CD8-positive, alpha-beta T cell (primary cell): ENCODE measurements at places on chromosomes 2 and 18. TPM values are rescaled to one million over a fixed set of nuclear protein-coding genes. Genes with fewer than 3 reads are reported as not detected.

DSC2 gene
- total RNA-seq = not detected

GRCh38 chr2:240156435-240157146 is 16.1 kb upstream of the OTOS start:
- DNase-seq = no peak

DNA sequence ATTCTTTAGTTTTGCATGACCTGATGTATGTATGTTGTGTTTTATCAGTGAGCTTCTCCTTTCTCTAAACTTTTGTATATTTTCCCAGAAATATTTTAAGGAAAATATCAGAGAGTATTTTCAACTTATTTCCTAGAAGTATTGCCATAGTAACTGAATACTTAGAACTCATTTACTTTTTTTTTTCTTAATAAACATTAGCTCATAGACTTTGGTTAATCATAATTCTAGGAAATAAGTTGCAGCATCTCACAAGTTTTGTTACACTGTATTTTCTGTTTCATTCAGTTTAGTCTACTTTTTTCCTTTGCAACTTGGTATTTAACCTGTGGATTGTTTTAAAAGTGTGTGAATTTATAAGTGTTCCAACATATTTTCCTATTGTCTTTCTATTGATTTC is 27.5 kb downstream of the SMCHD1 start:
- DNase-seq = no peak

DNA sequence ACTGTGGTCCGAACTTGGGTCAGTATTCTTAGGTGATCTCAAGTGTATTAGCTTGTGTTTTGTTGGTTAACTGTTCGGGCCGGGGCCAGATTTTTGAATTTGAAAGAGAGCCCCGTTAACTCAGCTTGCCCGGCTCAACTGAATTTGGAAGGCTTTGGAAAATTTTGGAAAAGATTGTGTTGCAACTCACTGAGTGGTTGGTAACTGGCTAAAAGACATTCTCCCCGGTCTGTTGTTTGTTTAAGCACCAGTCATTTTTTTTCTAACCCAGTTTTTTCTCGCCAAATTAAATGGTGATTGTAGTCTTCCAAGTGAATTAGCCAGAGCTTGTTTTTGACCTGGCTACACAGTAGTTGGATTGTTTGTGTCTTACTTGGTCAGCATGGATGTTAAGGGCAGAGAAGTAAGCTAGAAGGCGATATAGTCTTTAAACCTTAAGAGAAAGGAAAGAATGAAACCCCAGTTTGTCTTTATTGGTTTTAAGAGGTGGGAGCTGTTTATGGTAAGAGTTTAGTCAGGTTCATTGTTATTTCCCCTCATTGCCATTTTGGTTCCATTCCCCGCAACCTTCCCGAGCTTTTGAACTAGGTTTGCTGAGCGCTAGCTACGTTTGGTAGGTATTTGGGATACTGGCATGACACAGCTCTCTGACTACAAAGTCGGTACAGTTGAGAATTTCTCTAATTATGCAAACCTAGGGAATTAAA is 2.4 kb downstream of the MAP4K4 start:
- DNase-seq = no peak

DNA sequence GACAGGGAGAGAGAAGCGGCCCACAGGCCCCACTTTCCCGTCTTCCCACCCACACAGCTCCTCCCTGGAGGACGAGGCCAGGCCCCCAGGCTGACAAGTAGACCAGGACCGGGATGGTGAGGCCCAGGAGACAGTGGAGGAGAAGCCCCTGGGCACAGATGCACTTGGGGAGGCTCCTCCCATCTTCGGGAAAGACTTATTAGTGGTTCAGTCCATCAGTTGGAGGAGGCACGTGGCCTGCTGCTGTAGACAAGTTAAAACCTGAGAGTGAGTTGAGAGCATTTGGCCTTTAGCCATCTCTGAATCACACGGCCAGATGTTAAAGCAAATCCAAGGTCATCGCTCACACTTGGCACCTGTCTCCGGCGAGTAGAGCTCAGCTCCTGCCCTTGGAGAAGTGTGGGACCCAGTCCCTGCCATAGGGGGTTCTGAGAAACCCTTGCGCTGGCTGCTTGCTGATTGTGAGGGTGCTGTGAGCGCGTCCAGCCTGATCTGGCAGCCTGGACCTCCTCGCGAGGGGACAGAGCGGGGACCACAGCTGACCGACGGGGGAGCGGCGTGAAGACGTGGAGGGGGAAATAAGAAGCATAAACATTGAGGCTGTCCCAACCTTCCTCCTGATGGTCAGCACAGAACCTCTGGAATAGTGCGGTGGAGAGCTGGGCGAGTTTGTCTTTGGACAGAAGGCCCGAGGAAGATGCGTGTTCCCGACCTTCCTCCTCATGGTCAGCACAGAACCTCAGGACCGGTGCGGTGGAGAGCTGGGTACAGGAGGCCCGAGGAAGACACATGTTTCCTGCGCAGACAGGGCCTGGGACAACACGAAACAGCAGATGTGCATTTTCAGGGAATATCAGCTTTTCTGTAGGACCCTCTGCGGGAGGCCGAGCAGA is 24.7 kb upstream of the ALLC start:
- no peak for DNase-seq

DNA sequence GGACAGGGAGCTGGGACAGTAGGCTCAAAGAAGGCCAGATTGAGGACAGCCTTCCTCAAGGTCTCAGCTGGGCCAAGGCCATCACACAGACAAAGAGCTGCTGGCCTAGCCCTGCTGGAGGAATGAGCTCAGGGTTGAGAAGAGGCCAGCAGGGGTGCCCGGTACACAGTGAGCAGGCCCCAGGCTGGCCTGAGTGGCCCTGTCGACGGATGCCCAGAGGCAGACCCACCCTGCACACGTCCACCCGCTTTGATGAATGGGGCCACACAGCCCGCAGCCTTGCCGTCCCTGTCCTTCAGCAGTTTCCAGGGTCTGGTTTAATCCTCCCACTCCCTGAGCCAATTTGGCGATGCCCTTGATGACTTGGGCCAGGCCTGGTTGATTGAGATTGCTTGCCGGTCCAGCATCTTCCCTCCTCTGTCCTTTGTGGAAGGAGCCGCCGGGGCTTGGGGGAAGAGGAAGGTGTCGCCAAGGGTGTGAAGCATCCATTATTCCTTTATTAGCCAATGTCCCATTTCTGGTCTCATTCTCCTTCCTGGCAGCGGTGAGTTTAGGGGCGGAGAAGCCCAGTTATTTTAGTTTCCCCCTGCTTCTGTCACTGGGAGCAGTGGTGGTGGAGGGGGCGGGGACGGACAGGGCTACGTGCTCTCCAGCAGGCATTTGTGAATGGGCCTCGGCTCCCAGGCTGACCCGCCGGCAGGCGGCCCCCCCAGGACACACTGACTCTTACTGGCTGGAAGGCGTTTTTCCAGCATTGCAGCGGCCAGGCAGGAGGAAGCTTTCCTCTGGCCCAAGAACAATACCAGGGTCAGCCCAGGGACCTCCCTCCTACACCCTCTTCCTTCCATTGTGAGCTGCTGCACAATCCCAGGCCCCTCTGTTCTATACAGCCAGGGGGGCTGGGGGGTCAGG is 141.8 kb downstream of the CTIF start:
- DNase-seq = no peak

CCDC102B gene
- total RNA-seq = 4.2 TPM

ITGA6 gene
- 50.5 TPM for total RNA-seq

GRCh38 chr2:233766416-233766815 is 6.3 kb downstream of the UGT1A1 start:
- no peak for DNase-seq

DNA sequence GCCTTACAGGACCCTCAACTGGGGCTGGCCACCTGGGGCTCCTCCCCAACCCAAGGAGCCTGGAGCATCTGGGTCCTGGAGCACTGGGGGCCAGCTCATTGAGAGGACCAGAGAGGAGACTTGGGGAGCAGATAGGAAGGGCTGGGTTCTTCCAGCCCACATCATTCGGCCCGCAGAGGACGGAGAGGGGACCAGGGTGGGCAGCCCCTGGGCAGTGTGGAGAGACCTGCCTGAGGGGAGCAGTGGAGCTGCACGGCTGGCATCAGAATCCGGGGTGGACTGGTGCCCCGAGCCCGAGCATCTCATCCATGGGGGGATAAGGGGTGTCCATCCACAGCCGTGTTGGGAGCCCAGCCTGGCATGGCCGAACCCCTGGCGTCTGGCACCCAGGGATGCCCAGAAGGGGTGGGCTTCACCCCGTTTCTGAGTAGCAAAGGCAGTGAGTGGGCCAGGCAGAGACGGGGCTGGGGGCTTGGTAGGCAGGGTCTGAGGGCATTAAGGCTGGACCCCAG is 11.3 kb downstream of the GPC1 start:
- DNase-seq = no peak

GRCh38 chr2:167509586-167509985 is 621.3 kb downstream of the XIRP2 start:
- DNase-seq = no peak

DNA sequence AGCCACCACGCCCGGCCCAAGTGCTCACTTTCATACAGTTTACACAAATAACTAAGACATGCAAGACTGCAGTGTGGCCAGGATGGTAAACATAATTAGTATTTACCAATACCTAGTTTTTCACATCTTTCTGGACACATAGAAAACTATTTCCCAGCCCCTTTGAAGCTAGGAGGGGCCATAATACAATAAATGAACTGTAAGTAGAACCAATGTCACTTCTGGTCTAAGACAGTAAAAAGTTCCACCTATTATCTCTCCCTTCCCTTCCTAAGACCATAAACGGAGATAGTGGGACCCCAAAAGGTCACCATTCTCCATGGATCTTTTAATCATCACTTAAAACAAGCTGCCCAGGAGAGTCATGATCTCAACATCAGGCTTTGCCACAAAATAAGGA is 51.0 kb downstream of the NBAS start:
- DNase-seq = no peak

- no peak for DNase-seq
Observed at GRCh38 chr2:220575963-220576362, 948.5 kb downstream of the SLC4A3 start.

DNA sequence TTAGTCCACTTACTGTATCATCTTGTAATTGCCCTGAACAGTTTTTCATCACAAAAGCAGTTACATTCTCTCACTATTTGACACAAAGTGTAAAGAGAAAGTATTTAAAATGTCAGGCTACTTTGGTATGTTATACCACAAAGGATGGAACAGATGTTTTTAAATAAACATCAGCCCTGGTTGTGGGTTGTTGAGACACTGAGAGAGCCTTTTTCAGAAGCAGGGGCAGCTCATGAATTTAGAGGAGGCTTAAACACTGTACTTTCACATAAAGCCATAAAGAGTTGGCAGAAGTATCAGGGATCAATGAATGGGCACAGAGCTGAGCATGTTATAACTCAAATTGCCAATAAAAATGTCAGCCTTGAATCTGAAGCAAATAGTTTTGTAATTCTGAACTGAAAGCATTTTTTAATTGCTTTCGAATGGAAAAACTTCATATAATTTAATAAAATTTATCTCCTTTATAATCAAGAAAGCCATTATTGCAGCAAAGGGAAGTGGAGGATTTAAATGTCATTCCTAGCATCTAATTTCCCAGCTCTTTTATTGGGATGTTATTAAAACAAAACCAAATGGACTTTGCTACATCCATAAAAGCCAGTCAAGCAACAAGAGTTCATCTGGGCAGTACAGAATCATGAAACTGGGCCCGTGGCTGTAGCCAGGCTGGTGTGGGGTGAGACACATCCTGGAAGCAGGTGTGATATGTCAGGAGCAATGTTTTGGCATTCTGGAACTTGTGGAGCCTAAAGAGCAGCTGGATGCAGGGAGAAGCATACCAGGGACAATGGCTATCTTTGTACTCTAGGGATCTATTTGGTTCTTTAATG is 95.1 kb upstream of the NT5C1B start:
- DNase-seq = no peak

KYNU gene
- total RNA-seq = not detected

- no peak for DNase-seq
Observed at GRCh38 chr2:137155356-137156104, 390.2 kb downstream of the THSD7B start.

GTF2A1L gene
- total RNA-seq = not detected

NBEAL1 gene
- total RNA-seq = 11.2 TPM

MARS2 gene
- 8.4 TPM for total RNA-seq

GRCh38 chr2:181231886-181232621 is 225.1 kb upstream of the ITGA4 start:
- no peak for DNase-seq

VIT gene
- total RNA-seq = not detected

DNA sequence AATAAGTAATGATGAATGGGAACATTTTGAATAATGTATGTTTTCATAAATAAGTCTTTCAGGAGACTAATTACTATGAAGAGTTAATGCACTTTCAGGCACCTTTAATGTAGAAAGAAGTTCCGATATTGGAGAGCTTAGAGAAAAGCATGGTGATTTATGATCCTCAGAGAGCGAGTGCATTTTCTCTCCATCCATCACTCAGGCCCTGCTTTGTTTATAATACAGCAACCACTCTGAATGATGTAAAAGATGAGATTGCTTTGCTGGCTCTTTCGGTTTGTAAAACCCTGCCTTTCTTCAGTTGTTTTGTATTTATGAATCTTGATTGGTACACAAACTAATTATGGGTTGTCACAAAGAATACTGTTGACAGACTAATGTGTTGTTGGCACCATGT is 132.0 kb downstream of the NYAP2 start:
- DNase-seq = no peak

HOXD11 gene
- total RNA-seq = not detected

GALNT3 gene
- total RNA-seq = 5.3 TPM

DNA sequence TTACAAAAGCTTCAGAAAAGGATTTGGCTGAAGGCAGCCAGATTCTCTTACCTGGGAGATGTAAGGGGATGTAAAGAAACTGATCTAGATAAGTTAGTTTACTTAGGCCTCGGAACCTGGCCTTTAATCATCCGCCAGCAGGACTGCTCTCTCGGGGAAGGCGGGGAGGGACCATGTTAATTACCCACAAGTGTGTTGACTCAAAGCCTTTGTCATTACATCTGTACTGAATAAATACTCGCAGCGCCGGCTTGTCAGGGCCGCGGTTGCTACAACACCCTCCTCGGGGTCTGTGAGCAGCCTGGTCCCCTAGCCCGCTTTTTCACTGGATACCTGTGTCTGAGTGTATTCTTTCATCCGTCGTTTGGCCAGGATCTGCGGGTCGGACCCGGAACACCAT is 6.7 kb downstream of the CHMP3 start:
- no peak for DNase-seq

UGT1A7 gene
- not detected for total RNA-seq

- DNase-seq = no peak
Observed at GRCh38 chr2:19246496-19246895, 111.9 kb downstream of the OSR1 start.

DNA sequence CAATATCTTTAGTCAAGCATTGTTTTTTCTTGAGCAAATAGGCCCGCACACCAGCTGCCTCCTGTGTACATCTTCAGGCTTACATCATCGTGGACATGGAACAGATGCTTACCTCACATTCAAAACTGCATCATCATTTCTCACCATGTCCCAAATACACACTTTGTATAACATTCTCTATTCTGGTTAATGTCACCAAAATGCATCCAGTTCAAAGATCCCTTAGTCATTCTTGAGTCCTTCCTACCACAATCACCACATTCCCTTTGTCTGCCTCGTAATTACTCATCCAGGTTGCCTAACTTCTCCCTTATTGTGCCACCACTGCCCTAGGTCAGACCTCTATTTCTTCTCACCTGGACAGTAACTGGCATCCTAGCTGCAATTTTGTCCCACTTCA is 373.7 kb upstream of the GALNT5 start:
- DNase-seq = no peak

GRCh38 chr2:232486558-232487384 is 863 bp downstream of the ECEL1 start:
- DNase-seq = no peak

MBP gene
- 67.9 TPM for total RNA-seq

- no peak for DNase-seq
Observed at GRCh38 chr2:235542733-235543127, 48.9 kb downstream of the AGAP1 start.
